ENCODE measurements at places on chromosomes 16 and 17.

DNA sequence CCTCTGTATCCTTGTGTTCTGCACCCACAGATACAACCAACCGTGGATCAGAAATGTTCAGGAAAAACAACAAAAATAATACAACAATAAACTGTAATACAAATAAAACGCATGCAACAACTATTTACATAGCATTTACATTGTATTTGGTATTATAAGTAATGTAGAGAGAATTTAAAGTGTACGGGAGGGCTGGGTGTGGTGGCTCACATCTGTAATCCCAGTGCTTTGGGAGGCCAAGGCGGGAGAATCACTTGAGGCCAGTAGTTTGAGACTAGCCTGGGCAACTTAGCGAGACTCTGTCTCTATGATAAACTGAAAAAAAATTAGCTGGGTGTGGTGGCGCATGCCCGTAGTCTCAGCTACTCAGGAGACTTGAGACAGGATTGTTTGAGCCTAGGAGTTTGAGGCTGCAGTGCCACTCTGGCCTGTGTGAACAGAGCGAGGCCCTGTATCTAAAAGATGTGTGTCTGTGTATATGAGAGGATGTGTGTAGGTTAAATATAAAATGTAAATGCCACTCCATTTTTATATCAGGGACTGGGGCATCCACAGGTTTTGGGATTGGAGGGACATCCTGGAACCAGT, 13.3 kb downstream of the SEC14L1 start:
- DNase-seq = no peak

DNA sequence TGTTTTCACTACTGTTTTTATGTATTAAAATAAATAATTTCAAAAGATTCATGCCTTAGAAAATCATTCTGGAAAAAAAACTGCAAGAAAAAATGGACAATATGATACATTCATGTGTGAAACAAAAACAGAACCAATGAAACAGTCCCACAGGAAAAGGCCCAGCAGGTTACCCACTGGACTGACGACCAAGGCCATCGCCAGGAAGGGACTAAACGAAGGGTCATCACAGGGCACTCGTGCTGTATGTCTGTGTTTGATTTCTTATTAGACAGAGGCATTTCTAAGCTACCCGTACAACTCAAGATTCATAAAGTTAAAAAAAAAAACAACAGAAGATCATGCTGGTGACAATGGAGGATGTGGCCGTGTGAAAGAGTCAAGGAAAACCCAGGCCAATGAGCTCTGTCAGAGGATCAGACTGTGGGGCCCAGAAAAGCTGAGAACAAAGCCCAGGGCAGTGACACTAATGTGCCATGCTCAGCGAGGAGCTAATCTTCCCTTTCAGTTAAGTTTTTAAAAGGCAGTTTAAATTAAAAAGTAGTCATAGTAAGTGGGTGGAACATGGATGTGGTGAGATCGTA, 31.8 kb downstream of the NSMCE1 start:
- DNase-seq = no peak

DNA sequence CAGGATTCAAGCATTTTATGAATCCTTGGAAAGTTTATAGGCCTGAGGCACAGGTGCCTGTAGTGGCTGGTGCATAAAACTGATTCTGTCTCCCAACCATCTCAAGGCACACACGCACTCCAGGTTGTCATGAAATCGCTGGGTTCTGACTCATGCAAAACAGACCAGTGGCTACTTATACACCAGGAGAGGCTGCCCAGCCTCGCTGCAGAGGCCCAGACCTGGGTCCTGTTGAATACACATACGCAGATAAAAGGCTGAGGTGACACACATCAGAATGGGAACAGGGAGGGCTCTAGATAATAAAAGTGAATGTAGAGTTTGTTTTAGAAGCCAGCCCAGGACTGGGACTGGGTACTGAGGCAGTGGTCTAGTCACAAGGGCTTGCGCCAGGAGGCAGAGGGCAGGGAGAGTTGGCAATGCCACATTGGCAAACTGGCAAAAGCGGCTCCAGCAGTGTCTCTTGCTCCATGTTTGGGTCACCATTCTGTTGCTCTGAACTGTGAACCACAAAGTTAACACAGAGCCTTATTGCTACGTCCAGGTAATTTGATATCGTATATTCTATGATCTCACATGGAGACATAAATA, 13.6 kb downstream of the OR1D5 start:
- no peak for DNase-seq

DNA sequence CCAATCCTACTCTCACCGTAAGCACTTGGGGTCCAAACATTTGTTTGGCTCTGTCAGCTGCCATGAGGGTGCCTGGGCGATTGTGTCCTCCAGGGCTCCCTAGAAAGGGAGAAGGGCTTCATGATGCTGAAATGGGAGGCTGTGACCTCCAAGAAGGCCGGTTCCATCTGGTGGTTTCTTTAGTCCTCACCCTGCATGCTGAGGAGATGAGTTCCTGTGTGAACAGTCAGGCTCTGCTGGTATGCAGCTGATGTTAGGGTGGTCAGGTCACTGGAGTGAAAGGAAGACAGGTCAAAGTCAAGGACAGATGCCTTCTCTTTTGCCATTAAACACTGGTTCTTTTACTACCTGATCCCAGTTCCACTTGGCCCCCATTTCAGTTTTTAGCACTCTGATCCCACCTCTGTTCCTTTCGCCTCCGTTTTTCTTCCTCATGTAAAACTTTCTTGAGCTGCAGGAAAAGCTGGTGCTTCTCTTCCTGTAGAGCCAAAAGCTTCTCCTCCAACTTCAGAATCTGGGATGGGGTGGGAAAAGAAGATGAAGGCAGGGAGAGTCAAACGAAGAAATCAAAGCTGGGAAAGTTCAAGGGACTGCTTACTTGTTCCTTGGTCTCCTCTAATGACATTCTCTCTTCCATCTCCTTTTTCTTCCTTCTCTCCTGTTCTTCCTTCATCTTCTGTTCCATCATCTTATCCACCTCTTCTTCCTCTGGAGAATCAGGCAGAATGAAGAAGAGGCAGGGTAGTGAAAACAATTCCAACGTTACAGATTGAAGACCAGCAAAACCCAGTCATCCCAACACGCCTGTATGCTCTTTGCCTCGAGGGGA, 1.1 kb downstream of the GPS2 start:
- DNase-seq = no peak

DNA sequence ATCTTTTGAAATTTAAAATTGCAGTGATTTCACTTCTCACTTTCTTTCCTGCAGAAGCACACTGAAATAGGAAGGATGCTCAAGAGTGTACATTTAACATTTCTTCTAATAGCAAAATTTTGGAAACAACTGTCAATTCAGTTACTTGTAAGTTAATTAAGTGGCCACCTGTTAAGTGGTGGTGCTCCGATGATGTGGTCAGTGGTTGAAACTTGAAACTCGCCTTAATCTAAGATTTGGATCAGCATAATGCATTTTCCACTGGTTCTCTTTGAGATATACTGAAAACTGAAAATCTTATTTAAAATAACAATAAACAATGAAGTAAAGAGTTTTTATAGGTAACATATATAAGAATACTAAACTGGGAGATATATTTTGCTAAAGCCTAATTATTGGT, 7.0 kb upstream of the MYH8 start:
- DNase-seq = no peak

- DNase-seq = peak; percentile 71
Measured at GRCh38 chr17:9837551-9838471, 12.1 kb downstream of the GLP2R start.

DNA sequence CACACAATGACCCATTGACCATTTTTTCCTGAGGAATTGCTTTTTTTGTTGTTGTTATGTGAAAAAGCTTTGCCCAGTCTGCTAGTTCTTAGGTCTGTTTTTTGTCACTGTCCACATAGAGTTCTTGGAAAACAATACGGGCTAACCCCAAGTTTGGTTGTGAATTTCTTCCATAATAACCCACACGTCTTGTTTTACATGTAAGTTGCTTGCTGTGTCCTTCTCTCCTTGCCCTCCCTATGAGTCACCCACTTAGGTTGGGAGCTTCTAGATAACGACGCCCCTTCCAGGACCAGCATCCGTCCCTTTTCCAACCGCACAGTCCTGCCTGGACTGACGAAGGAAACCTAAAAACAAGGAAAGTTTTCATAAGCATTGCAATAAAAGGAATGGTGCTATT, 175.3 kb upstream of the HS3ST3A1 start:
- no peak for DNase-seq

DNA sequence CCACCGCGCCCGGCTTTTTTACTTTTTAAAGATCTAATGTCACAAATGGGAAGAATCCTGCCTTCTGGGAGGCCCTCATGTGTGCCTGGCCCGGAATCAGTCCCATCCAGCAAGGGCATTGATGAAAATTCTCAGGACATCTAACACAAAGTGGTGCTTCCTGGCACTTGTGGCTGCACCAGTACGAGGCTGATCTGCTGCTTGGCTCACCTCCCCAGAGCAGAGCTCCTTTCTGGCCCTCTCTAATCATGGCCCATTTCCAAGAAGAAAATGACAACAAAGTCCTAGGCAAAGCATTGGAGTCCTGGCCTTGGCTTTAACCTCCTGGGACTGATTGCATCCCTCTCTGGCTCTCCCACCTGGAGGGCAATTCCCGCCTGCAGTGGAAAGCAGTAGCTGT, 50.7 kb upstream of the SIAH1 start:
- DNase-seq = no peak

GRCh38 chr16:87062569-87063442, 254.4 kb downstream of the C16orf95 start:
- DNase-seq = peak; percentile 83

DNA sequence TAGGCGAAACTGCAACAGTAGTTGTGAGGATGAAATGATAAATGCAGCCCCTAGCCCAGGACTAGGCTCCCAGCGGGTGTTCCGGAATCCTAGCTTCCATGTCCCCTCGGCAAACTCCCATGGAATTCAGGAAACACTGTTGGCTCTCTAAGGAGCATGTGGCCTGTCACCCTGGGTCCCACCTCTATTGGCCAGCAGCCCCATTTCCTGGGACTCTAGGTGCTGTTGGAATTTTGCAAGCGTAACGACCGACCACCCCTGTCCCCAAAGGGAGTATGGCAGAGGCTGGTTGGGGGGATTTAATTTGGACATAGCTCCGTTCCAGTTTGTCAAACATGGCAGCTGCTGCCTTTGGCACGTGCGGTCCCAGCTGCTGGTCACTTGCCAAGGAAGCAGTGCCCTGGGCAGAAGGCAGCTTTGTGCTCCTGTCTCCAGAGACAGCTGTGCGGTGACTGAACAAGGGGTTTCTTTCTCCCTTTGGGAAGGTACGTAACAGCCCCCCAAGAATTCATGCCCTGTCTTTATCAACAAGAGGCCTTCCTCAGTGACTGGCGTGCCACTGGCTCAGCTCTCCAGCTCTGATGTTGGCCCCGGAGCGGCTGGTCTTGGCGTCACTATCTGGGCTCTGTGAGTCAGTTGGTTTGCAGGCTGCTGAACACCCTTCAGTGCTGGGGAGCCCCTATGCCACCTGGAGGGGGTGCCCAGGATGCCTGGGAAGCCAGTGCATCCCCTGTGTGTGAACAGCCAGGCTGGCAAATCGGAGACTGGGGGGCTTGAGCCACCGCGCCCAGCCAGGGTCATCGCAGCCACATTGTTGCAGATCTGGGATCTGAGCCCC, 235.2 kb upstream of the TNRC6C start:
- DNase-seq = no peak

DNA sequence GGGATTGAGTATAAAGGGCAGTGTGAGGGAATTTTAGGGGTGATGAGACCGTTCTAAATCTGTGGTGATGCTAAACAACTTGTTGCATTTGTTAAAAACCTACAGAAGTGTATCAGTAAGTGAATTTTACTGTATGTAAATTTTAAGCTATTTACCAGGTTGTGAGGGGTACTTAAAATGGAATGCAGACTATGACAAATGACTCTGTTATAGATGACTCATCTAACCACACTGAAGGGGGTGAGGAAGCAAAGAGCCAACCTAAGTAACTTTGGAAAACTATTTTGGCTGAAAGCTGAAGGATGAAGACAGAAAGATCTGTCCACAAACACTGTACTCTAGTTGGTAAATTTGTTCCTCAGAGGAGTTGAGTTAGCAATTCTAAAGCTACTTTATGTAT, 5.3 kb upstream of the MKS1 start:
- DNase-seq = no peak

- no peak for DNase-seq
Measured at GRCh38 chr17:78677303-78678221, 100.4 kb upstream of the DNAH17 start.

DNA sequence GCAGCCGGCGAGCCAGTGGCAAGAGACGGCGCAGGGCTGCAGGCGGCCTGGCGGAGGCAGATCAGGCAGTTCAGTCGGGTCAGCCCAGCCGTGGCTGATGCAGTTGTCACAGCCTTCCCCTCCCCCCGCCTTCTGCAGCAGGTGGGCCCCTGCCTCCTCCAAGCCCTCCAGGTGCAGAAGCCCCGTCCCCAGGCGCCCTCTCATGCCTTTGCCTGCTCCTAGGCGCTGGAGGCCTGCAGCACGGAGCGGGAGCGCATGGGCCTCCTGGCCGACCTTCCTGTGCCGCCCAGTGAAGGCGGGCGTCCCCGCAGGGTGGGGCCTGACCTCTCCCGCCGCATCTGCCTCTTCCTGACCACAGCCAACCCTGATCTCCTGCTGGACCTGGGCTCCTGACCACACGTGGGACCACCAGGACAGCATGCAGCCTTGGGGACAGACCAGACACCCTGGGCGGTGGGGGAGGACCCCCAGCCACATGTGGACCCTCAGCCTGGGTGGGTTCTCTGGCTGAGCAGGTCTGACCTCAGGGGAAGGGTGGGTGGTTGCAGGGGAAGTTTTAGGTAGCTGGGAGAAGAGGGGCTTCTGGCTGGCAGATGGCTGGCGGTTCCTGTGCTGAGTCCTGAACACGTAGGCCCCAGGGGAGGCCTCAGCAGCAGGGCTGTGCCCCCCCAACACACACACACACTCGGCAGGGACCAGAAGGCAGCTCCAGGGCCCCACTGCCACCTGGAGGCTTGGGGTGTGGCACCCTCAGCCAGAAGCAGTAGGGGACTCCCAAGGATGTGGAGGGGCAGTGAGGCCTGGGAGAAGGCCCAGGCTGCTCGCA, 3.1 kb upstream of the MRPS34 start:
- DNase-seq = no peak

GRCh38 chr17:56499799-56500388, 93.6 kb upstream of the NOG start:
- DNase-seq = no peak

GRCh38 chr17:71208111-71208704, 912.6 kb upstream of the SOX9 start:
- no peak for DNase-seq
